ENCODE measurements at places on chromosomes 16 and 17. TPM values are rescaled to one million over a fixed set of nuclear protein-coding genes. Genes with fewer than 3 reads are reported as not detected.
A peak's percentile ranks its signal among the peaks of the same experiment; 100 is the strongest.

Gene TBC1D3K
- not detected for total RNA-seq

Gene TMEM132E
- total RNA-seq = 22.4 TPM

DNA sequence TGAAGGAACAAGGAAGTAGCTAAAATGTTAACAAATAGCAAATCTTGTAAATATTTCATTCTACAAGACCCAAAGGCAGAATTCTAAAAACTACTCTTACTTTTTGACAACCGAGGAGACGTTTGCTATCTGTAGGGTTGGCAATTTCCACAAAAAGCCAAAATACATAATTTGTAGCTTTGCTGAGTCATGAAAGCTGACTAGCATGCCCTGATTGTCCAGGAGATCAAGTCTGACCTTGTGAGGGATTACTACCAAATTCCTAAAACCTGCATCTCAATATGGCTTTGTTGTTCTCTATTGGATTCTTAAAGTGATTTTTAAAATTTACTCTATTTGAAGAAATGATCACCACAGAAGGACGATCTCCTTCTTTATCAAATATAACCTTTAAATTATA, 10.8 kb downstream of the DNAJA2 start:
- ATAC-seq = no peak

DNA sequence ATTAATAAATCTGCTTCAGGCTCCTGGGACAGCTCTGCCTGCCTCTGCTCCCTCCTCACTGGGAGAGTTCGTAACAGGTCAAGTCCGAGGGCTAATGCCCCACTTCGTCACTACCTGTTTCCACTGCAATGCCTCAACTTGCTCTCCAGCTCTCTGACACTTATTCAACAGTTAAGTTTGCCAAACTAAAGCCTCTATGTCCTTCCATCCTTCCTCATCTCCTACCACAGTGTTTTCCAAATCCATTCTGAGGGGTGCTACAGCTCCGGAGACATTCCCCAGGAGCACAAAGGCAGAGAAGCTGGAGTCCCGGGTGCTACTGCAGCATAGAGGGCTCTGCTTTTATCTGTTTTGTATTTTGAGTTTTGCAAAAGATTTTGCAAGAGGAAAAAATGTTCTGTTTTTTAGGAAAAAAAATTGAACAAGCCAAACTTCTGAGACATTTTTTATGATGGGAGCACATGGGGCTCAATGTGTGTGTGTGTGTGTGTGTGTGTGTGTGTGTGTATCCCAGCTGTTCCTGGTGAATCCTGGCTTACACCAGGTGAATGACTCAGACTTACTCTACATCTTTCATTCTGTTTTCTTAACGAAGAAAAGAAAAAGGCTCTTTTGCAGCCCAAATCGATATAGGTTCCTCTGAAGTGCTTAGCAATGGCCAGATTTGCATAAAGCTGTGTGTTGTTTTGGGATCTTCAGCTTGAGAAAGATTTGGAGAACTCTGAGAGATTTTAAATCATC, 46.1 kb upstream of the MYOCD start:
- ATAC-seq = no peak

DNA sequence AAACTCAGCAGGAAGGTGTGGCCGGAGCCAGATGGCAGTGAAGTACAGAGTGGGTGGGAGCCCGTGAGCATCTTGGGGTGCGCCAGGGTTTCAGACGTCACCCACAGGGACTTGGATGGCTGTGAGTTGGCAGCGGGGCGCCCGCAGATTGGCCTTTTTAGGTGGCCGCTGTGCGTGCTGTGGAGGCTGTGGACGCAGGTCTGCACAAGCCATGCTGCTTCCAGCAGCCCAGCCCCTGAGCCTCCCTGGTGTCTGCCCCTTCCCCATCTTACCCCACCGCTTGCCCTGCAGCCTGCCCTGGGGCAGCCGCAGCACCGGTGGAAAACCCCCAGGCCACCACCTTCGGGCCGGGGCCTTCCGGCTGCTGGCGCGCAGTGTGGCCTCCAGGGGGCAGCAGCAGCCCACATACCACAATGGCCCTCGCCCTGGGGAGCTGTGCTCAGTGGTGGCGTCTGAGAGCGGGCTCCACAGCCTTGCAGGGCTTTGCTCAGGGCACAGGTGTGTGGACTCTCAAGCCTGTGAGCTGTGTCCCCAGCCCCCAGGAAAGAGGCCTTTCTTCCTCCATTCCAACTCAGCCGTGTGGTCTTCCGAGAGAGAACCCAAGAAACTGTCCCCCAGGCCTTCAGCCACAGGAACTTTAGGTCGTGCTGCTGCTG, 11.8 kb downstream of the ENDOV start:
- ATAC-seq = peak; percentile 91

GRCh38 chr16:57409870-57410587, 5.5 kb downstream of the CCL17 start:
- ATAC-seq = no peak

- ATAC-seq = peak; percentile 98
These were observed 44.4 kb upstream of the MED13 start for GRCh38 chr17:62109378-62109902.

- ATAC-seq = no peak
These were observed 4.4 kb downstream of the PITPNM3 start for GRCh38 chr17:6551869-6552531.

Measured in motor neuron (in vitro differentiated cells).